ENCODE measurements at places on chromosomes 1 and 21.

DNA sequence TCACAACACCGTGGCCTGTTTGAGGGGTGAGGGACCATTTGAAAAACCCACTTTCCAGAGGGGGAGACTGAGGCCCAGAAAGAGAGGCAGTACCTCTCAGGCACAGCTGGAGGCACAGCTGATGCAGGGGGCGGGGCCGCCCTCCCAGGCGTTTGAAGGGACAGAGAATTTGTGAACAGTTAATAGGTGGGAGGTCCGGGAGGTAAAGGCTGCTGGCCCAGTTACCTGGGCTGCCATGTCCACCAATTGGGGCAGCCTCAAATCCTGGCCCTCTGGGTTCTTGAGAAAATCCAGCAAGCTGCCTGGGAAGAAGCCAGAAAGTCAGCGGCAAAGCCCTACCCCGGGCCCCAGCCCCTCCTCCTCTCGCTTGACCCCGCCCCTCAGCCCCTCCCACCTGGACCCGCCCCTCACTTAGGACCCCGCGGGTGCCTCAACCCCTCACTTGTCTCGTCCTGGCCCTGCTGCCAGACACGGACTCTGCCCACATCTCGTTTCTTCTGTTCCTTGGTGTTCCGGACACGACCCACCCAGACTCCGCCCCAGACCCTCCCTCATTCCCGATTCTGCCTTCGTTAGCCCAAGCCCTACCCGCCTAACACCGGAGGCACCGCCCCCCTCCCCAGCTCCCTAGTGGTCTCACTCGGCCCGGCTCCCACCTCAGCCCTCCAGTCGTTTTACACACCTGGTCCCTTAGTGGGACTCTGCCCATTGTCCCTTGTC is 10.8 kb upstream of the AHDC1 start:
- DNase-seq, result no peak

- DNase-seq, result no peak
Measured at GRCh38 chr1:211606914-211607753, 28.2 kb upstream of the SLC30A1 start.

GRCh38 chr1:106698660-106699059 is 357.8 kb upstream of the PRMT6 start:
- DNase-seq, result no peak

DNA sequence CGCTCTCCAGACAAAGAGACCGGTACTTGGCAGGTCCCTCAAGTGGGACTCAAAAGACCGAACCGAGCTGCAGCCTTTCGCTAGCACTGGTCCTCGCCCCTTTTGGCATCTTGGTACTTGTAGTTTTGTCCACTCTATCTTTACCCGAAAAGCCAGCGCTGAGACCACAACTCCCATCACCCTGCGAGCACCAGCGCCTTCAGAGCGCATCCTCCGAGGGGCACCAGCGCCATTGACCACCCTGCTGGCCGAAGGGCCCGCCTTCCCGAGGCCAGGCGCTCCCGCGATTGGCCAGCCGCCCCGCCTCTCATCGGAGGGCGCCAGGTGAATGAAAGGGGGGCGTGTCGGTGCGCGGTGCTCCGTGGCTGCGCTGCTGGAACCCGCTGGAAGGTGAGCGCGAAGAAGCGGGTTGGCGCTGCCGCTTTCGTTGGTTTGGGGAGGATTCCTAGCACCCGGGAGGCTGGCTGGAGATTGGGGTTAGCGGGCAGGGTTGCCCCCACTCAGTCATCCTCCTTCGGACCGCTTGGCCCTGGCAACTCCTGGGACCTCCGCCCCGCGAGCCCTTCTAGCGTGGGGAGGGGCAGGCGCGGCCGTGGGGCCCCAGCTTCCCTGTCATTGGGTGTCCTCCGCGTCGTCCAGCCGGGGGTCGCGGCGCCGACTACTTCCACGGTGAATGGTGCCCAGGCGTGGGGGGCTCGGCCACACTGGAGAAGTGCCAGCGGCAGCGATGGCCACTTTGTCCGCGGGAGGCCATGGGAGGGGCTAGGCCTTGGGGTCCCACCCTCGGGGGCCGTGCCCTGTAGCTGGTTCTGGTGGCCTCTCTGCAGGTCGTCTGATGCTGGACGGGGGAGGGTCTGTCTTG is at the start of gene ZBTB8B:
Gene ZBTB8B, plus strand, starts transcription at position 357 of the 862 bp plus-strand sequence. CDS start 5,553 bp downstream, outside the sequence.
- DNase-seq, result no peak

DNA sequence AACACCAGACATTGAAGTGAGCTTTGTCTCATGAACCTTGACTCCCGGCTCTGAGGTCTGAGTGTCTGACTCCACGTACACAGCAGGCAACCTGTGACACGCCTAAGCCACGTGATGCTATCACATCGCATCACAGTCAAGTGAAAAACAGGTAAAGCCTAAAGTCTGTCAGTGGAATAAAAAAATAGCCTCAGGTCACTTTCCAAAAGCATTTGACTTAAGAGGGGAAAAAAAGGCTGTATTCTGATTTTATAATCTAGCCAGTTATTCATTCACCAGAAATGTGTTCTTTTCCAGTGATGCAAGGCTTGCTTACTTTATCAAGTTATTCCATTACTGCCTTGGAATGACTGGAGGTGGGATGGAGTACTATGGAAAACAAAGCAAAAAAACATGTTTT is 163.2 kb upstream of the HMCN1 start:
- no peak for DNase-seq
